Breast epithelium (tissue), 4 donors: ENCODE measurements at places on chromosomes 11 and 22. TPM values are rescaled to one million over a fixed set of nuclear protein-coding genes. Genes with fewer than 3 reads are reported as not detected.

RTN4R gene
- total RNA-seq: 2.0 TPM

GRCh38 chr11:120908461-120909181, 115.3 kb upstream of the TBCEL start:
- DNase-seq: no peak

DNA sequence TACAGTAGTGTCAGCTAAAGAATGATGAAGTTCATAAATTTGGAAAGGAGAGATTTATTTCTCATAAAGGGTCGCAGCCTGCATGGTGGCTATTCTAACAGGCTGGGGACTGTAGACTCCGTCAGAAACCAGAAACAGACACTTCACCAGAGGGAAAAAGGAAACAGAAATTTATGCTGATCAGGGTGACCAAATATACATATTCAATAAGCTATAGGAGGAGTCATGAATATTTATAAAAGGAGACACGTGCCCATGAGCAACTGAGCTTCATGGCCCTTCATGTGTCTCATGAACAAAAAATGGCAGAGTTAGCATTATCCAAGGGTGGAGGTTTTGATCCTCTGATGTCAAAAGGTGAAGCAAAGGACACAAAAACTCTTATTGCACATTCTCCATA, 392.1 kb downstream of the LARGE1 start:
- no peak for DNase-seq

DNA sequence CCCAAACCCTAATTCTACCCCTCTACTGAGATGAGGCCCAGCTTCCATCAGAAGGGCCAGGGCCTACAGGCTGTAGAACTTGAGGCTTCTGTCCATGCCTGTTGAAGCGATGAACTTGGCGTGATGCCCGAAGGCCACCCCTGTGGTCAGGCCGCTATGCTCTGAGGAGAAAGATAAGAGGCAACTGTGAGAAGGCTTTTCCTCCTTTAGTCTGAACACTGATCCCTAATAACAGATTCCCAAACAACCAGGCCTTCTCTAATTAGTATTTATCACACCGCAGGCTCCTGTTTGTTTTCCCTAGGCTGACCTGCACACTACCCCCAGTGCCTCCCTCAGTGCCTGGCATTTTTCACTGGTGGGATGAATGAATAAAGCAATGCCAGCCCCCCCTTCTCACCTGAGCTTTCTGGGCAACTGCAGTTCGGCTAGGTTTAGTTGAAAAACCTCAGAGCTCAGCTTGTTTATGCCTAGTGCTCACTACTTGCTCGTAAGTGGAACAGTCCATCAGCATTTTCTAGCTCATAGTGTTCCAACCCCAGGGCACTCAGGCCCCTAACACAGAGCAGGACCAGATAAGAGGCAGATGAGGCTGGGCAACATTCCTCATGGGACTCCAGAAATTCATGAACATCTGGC, 15.2 kb downstream of the PRPF19 start:
- no peak for DNase-seq

DNA sequence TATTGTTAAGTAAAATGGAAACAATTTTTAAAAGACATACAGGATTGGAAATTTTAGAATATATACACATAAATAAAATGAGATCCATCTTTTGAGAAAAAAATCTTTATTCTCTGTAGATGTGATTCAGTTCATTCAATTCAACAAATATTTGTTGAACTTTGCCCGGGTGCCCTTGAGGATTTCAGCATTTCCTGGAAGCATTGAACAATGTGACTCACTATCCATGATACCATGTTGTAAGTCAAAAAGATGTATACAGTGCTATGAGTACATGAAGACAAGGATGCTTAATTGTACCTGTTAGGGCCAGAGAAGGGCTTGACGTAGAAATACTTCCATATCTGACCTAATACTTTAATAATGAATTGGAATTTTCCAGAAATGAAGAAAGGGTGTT, 353.7 kb downstream of the METTL15 start:
- no peak for DNase-seq

DNA sequence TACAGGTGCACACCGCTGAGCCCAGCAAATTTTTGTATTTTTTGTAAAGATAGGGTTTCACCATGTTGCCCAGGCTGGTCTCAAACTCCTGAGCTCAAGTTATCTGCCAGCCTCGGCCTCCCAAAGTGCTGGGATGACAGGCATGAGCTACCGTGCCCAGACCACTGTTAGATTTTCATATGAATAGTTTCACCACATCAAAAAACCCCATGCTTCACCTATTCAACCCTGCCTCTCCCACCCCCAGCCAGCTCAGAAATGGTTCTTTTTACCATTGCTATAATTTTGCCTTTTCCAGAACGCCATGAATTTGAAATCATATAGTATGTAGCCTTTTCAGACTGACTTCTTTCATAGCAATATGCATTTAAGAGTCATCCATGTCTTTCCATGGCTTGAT, 37.9 kb downstream of the CDPF1 start:
- DNase-seq: no peak
